Mesenteric fat pad (tissue), 1 donor: ENCODE measurements at places on chromosomes 1 and 21. TPM values are rescaled to one million over a fixed set of nuclear protein-coding genes. Genes with fewer than 3 reads are reported as not detected.

DNA sequence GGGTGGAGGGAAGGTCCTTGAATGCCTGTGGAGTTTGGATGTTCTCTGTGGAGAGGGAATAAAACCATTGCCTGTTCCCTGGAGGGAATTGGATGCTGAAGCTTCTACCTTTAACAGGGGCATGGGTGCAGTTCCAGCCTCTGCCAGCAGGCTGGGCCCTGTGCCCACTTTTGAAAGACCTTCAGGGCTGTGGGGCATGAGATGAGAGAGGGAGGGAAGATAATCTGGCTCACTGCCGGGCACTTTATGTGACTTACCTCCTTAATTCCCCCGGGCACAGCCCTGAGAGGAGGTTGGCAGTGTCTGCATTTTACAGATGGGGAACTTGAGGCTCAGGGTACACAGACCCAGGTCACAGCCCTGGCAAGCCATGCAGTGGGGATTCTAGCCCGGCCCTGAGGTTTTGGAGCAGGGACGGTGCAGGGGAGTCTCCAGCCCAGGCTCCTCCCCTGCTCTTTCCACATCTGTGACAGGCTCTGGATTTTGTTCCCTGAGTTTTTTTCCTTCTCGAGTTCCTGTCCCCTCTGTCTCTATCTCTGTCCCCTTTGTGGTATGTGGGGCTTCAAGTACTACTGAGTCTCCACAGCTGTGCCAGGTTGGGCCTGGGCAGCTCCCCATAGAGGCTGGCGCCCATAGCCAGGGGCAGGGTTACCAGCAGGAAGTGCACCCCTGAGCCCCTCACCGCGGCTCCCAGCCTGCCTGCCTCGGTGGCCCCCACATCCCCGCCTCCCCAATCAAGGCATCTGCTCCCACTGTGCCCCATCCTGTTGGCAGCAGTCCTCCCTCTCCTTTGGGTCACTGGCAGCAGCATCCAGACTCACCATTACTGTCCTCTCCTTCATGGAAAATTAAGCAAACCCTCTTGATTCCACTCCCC lies 14.0 kb upstream of the THEMIS2 start:
- DNase-seq = peak; percentile 93

DNA sequence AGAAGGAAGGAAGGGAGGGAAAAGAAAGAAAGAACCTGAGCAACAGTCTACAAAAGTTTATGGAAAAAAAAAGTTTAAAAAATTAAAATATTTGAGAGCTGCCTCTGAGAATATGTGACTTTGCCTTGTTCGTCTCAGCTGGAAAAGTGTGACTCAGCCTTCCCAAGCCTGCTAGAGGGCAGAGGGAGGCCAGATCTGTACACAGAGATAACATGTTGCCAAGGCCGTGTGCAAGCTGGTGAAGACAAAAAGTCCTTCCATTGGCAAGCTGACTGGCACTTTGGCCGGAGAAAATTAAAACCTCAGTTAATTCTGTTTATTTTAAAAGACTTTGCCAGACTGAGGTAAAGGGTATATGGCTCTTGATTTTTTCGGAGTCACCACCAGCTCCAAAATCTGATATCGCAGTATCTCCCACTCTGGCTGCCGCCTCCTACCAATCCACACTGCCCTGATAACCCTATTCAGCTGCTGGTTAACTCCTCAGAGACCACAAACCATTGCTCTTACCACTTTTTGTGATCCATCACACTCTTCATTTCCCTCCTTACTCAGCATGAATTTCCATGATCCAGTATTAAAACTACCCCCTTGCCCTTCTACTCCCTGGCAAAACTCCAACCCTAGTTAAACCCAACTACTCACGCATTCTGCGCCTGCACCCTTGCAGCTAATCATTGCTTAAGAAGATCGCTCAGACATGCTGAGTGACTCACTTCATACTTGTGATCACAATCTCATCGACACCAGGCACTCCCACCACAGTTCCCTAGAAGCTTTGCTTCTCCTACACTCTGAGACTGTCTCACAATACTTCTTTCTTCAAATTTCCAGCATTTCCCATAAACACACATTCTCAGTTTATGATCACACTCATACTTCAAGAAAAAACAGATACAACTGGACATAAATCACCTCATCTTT lies 5.7 kb upstream of the PPP1R15B start:
- no peak for DNase-seq

GRCh38 chr1:76465030-76465429 lies 390.5 kb downstream of the ST6GALNAC3 start:
- no peak for DNase-seq

DNA sequence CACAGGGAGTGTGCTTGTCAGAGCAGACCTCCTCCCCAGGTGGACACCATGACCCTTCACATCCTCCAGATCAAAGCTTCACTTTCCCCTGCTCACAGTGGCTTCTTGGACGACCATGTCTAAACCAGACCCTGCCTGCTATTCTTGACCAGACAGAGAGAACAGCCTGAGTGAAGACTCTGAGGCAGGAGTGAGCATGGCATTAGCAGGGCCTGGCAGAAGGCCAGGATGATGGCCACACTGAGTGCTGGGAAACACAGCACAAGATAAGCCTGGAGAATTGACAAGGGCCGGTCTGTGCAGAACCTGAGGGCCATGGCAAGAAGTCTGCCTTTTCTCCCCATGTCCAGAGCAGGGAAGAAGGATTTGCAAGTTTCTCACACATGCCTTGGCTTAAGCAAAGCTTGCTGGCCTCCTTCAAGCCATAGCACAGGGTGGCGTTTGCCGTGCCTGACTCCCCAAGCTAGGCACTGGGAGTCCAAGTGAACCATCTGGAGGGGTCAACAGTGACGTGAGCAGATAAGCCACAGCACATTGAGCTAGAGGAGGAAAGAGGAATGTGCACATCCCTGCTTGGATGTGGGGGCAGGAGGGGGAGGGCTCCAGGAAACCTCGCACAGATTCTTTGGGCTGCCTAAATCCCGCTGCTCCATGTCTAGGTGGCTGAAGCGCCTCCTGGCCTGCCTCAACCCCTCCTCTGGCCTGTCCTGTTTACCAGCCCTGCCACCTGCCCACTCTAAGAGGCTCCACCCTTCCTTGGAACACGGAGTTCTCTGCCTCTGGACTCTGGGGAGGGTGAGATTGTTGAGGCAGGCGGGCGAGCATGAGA lies 87.1 kb downstream of the CD58 start:
- DNase-seq = no peak

GRCh38 chr1:6691507-6691906 lies 10.1 kb downstream of the DNAJC11 start:
- DNase-seq = peak; percentile 4

GRCh38 chr1:201448990-201449389 lies 20.0 kb downstream of the PHLDA3 start:
- DNase-seq = no peak

GRCh38 chr1:171622152-171622462 lies at the start of gene MYOCOS:
MYOCOS (plus strand) TSS chr1:171622243; CDS start chr1:171623884, 1,641 bp downstream.
- DNase-seq = no peak

DNA sequence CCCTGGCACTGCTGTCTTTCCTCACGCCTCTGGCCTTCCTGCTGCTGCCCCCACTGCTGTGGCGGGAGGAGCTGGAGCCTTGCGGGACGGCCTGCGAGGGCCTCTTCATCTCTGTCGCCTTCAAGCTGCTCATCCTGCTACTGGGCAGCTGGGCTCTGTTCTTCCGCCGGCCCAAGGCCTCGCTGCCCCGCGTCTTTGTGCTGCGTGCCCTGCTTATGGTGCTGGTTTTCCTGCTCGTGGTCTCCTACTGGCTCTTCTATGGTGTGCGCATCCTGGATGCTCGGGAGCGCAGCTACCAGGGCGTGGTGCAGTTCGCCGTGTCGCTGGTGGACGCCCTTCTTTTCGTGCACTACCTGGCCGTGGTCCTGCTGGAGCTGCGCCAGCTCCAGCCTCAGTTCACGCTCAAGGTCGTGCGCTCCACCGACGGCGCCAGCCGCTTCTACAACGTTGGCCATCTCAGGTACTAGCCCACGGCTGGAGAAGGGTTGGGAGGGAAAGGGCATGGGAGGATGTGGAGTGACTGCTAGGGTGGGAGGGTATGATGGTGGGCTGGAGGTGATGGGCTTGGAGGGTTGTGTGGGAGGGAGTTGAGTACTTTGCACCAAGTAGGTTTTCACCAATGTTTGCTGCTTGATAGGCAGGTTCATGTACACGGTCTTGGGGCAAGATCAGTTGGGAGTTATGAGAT lies 18.9 kb downstream of the VANGL2 start:
- no peak for DNase-seq

DNA sequence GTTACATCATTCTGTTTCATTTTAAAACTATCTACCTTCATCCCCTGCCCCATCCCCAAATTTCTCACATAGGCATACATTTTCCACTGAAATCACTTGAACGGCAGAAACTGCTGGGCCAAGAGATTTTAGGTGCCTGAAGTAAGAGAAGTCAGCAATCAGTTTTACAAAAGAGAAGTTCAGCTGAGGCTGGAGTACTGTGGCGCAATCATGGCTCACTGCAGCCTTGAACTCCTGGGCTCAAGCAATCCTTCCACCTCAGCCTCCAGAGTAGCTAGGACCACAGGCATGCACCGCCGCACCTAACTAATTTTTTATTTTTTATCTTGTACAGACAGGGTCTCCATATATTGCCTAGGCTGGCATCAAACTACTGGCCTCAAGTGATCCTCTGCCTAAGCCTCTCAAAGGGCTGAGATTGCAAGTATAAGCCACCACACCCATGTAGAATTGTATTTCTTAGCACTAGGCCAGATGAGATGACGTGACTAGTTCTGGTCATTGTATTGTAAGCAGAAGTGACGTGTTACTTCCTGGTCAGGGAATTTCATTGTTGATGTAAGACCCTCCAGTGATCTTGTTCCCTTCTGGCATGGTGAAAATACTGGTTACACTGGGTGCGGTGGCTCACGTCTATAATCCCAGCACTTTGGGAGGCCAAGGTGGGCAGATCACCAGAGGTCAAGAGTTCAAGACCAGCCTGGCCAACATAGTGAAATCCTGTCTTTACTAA lies 7.1 kb downstream of the BECN2 start:
- DNase-seq = no peak

GRCh38 chr1:219264561-219264960 lies 90.9 kb downstream of the LYPLAL1 start:
- no peak for DNase-seq

DNA sequence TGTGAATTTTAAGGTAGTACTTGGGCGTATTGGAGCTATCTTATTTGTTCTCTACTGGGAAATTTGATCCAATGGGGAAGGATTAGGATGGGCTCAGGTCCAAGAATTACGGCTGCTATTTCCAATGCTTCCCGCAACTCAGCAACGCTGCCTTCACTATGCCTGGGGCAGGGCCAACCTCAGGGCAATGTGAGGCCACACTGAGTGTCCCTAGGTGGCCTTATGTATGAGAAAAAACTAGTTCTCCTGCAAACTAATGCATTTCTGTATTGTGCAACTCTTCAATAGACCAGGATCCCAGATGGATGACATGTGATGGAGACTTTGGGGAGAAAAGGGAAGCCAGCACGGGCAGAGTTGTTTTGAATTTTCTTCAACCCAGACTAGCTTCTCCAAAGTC lies 168.1 kb downstream of the DUSP10 start:
- no peak for DNase-seq

- DNase-seq = no peak
Measured at GRCh38 chr1:61487801-61488200, 237.1 kb downstream of the TM2D1 start.

- DNase-seq = peak; percentile 60
Measured at GRCh38 chr1:206703661-206704060, 19.0 kb downstream of the MAPKAPK2 start.

DNA sequence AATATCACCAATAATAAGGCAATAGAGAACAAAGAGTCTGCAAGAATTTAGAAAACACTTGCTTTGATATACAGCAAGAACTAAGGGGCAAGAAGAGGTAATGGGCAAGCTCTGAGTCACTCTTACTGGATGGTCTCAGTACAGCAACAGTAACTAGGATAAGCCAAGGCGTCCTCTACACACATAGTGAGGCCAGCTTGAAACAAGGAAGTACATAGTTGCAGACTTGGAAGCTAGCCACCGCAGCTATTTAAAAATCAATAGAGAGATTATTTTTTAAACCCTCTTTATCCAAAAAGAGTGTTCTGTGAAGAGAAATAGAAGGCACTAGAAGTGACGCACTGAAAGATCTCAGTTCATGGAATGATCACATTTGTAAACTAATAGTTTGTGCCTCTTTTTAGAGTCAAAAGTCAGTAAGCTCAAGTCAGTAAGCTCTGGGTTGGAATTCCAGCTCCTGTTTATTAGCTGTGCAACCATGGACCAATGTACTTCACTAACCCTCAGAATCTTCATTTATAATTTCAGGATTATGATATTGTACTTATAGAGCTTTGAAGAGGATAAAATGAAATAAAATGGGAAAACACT lies 118.6 kb downstream of the AKT3 start:
- DNase-seq = no peak

DNA sequence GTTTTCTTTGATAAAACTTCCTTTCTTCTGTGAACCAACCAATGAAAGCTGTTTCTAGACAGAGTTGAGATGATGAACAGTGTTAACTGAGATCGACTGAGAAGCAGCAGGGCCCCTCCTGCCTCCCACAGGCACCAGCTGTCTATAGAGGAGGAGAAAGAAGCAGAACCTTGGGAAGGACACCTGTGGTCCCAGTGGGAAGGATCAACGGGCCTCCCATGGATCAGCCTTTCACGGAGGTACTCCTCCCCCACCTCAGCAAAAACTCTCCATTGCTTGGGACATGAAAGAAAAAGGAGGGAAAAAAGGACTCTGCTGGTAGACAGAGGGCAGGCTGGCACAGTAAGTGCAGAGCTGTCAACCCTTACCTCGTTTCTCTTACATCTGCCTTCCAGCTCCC lies 40.5 kb downstream of the PLPPR5 start:
- no peak for DNase-seq

DNA sequence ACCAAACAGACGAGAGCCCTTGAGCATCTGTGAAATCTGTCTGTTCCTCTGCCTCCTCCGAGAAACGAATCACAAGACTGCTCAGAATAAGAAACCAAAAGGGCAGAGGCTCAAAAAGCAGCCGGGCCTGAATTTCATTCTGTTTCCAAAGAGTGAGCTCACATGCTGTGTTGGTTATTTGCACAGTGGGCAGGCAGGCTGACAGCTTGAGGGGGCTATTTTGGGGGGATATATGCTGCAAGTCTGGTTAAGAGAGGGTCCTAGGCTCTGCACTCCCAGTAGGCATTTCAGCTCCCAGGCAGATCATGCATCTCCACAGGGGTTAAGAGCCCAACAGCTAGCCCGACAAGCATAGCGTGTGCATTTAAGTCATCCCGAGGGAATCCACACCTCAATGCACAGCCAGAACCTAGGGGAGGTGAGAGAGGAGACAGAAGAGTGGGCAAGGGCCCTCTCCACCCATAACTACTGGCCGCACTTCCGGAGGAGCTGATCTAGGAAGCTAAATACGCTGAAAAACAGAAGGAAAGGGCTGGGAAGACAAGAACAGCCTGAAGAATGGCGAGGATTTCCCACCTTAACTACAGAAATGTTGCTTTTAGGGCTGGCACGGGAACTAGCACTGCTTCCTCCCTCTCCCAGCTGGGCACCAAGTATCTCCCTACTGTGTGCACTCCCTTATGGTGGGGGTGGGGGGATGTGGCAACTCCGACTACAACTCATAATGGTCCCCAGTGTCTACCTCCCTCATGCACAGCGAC lies 3.7 kb downstream of the PGBD5 start:
- DNase-seq = no peak

GRCh38 chr1:111201275-111202090 lies 1.0 kb upstream of the DENND2D start:
- no peak for DNase-seq

RCSD1 gene
- 12.7 TPM for total RNA-seq

FAM72B gene
- total RNA-seq = 1.1 TPM

FAAH gene
- total RNA-seq = 16.4 TPM

TCHHL1 gene
- 0.42 TPM for total RNA-seq

OR2L13 gene
- total RNA-seq = not detected

S100A3 gene
- 2.2 TPM for total RNA-seq
